GDM1 (cell line): ENCODE measurements at places on chromosomes 13 and 19.

- DNase-seq = no peak
Observed at GRCh38 chr13:36358175-36358718, 12.1 kb upstream of the SPART start.

- DNase-seq = no peak
Observed at GRCh38 chr13:30481241-30481760, 15.6 kb upstream of the HMGB1 start.

DNA sequence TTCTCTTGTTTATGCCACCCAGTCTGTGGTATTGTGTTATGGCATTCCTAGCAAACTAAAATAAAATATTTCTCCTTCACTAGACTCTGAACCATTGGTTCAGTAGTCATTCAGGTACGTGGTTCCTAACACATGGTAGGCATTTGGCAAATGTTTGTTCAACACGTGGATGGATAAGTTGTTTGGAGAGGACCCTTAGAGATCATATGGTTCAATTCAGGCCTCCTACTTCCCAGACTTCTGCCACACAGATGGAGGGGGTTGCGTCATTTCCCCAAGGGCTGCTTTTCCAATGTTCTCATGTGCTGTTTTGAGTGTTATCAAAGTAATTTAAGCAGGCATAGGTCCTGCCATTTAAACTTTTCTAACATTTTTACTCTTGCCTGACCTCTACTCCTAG is 6.7 kb downstream of the CXCL17 start:
- DNase-seq = no peak

DNA sequence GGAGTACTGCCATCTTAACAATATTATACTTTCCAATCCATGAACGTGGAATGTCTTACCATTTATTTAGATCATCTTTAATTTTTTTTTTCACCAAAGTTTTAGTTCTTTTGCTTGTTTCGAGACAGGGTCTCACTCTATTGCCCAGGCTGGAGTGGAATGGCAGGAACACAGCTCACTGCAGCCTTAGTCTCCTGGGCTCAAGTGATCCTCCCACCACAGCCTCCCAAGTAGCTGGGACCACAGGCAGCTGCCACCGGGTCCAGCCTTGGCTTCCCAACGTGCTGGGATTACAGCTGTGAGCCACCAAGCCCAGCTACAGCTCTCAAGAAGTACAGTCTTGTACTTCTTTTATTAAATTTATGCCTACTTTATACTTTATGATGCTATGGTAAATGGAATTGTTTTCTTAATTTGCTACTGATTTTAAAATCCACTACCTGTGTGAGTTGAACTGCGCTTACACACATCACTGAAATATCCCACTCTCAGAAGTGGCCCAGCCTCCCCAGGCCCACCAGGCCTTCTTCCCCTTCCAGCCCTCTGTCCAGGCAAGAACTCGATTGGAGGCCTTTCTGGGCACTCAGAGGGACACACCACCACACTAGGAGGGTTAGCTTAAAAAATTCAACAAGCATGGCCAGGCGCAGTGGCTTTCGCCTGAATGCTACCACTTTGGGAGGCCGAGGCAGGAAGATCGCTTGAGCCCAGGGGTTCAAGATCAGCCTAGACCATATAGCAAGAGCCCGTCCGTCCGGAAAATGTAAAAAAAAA is 1.0 kb upstream of the PGLS start:
- DNase-seq = no peak

DNA sequence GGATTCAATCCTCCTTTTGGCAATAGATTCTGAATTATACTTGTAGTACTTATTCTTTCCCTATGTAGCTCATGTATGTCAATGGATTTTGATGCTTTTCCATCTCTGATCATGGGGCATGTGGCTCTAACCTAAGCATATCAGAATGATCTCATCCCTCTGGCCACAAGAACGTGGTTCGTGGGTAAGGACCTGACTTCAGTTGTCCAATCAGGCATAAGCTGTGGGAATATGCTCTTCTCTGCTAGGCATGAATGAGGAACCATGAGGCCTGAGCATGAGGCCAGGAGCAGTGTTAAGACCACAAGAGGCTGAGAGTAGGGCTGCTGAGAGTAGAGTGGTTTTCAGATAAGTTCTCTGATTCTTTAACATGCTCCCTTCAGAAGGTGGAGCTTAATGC is 292.4 kb upstream of the TSHZ3 start:
- no peak for DNase-seq

DNA sequence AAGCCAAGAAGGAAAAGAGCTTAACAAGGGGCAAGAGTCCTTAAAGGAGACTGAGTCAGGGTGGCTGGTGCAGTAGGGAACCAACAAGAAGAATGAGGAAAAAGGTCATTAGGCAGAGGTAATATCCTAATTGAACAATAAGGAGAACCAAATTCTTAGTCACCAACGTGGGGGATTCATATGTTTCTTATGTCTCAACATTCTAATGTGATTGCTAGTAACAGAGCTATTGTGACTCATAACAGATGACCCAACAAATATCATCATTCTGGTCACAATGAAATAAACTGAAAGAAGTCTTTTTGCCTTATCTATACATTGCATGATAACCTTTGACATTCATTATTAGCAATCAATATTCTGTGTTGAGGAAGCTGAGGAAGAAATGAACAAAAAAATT is 101.6 kb downstream of the RAP2A start:
- no peak for DNase-seq

- no peak for DNase-seq
Observed at GRCh38 chr19:58434217-58434616, 5.7 kb downstream of the ZNF132 start.

- no peak for DNase-seq
Observed at GRCh38 chr13:109810761-109811510, 24.6 kb upstream of the IRS2 start.

DNA sequence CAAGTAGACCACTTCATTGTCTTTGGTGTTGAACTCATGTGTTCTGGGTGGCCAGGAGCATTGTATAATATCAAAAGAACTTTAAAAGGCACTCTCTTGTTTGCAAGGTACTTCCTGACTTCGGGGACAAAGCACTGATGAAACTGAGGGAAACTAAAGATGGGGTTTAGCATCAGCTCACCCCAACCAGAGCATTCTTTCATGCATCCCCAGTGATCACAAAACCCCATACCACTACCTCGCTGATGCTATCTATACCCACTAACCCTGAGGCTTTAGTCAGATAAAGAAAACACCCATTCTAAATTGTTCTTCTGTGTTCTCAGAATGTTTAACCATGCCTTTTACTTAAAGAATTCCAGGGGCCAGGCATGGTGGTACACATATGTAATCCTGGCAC is 94.5 kb upstream of the DOCK9 start:
- no peak for DNase-seq

GRCh38 chr19:17505223-17505622 is 6.2 kb upstream of the PGLS start:
- DNase-seq = no peak

DNA sequence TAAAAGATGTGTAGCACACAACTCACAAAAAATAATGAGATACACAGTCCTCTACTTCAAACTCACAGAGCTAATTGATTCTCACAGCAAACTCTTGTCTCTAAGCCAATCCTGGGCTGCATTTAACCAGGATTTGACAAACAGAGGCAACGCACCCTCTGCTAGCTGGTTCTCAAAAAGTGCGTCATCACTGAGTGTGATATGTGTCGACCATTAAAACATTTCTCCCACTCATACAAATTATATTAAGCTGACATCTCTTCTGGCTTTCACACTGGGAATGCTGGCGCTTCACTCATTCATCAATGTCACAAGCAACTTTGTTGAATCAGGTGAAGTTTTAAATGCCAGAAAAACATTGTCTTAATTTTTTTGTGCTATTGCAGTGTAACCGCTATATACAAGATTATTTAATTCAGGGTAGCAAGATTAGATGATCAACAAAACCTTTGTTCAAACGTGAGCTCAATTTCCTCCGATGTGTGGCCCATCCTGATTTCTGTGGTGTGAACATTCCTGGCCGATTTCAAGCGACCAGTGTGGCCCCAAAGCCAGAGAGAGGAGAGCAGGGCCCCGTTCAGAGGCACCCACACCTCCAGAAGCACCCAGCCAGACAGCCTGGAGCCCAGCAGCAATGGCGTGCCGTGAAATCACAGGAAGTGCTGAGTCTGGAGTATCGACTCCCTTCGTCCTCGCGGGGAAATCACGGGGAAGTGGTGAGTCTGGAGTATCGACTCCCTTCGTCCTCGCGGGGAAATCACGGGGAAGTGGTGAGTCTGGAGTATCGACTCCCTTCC is 49.4 kb downstream of the RASA3 start:
- DNase-seq = no peak

GRCh38 chr19:49438261-49438660 is 3.1 kb downstream of the SLC17A7 start:
- no peak for DNase-seq

DNA sequence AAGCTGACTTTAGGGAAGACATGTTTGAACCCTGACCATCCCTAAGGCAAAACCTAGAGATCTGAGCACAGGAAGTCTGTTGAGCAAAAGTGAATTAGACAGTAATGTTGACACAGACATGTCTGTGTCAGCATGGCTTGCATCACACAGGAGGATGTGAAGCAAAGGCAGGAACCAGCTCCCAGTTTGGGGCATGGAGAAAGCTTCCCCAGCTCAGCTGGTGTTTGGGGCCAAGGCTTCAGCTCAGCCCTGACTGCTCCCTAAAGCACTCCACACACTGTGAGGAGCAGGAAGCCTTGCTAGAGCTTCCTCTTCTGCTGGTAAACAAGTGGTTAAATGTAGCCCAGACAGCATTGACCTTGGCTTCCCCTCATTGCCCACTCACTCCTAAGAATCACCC is 153.8 kb upstream of the UBL3 start:
- peak; percentile 51 for DNase-seq

DNA sequence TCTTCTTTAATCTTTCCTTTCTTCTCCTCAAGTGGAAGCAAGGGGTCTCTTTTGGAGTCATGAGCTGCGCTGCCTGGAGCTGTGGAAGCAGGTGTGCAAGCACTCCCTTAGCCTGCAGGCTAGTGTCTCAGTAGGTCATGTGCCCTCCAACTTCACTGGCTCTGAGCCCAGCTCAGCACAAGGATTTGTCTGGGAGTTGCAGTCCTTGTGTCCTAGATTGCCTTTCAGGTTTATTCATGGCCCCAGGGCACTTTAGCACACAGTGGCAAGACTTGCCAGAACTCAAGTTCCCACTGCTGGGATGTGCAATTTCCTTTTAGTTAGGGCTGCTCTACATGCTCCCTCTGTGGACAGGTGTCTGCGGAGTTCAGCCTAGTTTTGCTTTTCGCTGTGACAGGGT is 211.7 kb downstream of the LIG4 start:
- no peak for DNase-seq

DNA sequence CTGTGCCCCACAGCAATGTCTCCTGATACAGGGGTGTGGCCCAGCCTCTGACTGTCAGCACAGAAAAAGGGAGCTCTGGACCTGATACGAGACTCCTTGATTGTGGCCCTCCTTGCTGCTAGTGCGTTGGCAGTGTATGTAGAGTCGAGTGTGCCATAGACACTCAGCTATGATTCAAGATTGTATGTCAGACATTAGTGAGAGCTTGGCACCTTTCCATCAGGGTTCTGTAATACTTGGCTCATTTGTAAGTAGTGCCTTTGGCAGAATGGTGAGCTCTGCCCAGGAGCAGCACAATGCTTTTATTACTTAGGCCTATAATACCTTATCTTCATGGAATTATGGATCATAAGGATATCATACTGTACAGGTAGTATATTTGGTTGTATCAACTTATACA is 83.4 kb downstream of the ATP8A2 start:
- DNase-seq = no peak

- no peak for DNase-seq
Observed at GRCh38 chr19:15717809-15718208, 10.0 kb upstream of the OR10H2 start.

- no peak for DNase-seq
Observed at GRCh38 chr19:802498-803098, 5.3 kb downstream of the PTBP1 start.

DNA sequence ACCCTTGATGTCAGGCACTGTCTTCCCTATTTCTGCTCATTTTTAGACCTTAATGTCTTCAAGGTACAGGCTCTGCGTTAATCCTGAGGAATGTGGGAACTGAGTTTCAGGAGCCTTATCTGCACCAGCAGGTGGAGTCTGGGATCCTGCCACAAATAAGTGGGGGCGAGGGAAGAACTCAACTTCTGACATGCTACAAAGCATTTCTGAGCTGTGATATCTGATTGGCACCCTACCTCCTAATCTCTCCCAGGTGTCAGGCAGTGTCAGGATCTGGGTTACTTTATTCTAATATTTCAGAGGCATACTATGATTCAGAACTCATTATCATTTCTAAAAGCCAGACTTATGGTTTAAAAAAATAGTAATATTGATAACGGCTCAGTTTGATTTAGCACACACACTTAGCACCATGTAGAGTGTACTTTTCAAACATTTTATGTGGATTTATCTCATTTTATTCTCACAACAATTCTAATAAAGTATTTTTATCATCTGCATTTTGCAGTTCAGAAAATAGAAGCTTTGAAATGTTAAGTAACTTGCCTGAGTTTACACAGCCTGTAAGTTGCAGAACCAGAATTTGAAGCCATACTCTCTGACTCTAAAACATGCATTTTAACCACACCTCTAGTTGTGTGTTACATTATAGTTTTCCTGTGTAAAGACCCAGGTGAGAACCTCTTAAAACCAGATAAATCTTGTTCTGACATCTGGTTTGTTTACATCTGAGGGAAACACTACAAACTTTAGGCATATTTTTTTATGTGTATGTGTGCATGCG is 358.6 kb downstream of the TDRD3 start:
- DNase-seq = no peak

- DNase-seq = no peak
Observed at GRCh38 chr13:25771202-25771601, 280.6 kb downstream of the SHISA2 start.

GRCh38 chr13:109687559-109688448 is 98.6 kb downstream of the IRS2 start:
- DNase-seq = no peak

DNA sequence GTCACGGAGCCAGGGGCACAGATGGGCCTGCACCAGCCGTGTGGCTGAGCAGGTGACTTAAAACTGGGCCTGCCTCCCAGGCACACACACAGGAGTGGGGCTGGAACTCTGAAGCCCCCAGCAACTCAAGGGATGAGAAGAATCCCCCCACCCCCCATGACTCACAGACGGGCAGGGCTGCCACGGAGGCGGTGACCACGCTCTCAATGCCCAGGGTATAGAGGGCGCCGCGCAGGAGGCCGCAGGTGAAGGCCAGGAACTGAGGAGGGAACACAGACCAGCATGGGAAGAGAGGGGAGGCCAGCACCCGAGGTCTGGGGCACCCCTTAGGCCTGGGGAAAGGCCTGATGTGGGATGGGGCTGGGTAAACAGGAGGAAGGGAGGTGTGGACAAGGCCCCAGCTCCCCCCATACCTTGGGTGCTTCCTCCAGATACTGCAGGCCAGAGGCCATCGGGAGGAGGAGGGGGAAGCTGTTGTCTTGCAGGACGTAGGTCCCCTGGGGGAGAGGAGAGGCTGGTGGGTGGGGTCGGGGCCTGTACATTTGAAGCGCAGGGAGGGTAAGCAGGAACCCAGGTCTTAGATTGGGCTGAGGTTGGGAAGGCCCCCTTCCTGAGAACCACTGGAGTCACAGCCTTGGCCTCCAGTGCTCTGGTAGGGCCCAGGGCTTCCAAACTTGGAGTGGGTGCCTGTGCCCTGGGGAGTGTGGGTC is 3.1 kb upstream of the NKPD1 start:
- DNase-seq = no peak
